Stimulated activated CD4-positive, alpha-beta T cell treated with anti-CD3 and anti-CD28 coated beads, Interleukin-12 subunit alpha, Interleukin-12 subunit beta, amount 100 ng/mL, for 24 hours (primary cell): ENCODE measurements at places on chromosomes 7 and 10.

DNA sequence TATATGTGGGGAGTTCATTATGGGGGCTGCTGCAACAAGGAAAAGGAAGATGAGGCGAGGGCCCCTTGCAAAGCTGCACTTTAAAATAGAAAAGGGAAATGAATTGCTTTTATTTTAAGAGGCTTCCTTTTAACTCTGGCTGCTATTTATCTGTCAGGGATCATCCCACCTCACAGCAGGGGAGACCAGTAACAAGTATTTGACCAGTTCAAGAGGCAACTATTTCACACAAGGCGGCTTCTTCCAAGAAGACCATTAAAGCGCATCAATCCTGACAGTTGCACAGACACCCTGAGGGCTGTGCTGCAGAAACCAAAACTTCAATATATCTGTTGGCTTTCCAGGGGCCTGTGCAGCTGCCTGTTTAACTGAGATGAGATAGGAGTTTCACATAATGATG, 1009.2 kb downstream of the SORCS3 start:
- DNase-seq, result no peak

DNA sequence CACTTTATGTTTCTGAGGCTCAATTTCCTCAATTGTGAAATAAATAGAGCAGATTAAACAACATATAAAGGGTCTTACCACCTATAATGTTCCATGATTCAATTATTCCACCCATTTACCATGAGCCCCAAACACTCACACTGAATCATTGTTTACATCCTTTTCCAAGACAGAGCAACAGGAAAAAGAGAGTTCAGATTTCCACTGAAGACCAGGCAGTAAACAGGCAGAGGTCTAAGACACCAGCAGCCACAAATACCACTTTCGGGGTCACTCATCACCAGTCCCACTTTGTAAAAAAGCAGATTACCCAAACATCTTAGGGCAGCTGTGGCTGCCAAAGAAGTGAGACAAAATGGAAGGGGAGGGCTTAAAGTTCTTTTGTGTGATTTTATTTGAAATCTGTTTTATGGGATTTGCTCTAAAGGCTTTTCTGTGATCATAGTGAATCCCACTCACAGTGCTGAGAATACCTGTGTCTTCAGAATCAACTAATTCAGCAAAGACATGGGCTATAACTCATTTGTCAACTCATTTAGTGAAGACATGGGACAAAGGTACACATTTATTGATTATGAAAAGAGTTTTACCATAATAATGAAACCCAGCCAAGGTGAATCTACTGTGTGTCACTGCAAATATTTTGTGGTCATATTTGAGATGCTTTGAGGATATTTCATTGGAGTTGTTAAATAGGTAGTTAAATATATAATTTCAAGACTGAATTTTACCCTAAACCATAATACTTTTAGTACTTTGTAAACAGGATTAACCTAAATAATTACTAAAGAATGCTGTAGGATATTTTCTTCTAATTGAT, 24.8 kb upstream of the DLD start:
- no peak for DNase-seq

DNA sequence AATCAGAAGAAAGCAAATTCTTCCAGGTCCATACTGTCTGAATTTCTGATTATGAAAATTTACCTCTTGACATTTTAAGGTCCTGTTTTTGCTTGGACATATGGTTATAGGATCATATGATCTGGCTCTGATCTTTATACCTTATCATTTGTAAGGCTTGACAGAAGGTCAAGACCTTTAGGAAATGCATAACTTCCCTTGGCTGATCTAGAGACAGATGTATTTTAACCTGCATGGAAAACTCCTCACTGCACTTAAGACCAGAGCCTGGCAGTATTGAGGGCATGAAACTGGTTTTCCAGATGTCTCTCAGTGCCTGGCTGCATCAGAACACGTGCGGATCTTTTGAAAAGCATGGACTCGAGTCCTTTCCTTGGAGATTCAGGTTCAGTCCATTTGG, 55.9 kb downstream of the TRRAP start:
- DNase-seq, result no peak

- DNase-seq, result no peak
These were observed 209.8 kb downstream of the ACTR3B start for GRCh38 chr7:152969335-152969734.
